ENCODE measurements at places on chromosomes 4 and X.
A peak's percentile ranks its signal among the peaks of the same experiment; 100 is the strongest.

DNA sequence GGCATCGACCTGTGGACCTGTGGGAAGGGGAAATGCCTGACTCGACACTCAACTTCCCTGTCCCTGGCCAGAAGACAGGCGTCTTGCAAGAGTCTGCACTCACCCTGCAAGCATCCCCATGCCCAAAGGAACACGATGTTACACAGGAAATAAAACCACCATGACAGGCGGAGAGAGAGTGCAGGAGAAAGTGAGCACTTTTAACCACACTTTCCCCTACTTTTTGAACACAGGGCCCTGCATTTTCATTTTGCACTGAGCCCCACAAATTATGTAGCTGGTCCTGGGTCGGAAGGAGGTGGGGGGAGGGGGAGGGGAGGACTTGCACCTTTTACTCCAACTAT, 13.8 kb upstream of the MAN2B2 start:
- DNase-seq = no peak

DNA sequence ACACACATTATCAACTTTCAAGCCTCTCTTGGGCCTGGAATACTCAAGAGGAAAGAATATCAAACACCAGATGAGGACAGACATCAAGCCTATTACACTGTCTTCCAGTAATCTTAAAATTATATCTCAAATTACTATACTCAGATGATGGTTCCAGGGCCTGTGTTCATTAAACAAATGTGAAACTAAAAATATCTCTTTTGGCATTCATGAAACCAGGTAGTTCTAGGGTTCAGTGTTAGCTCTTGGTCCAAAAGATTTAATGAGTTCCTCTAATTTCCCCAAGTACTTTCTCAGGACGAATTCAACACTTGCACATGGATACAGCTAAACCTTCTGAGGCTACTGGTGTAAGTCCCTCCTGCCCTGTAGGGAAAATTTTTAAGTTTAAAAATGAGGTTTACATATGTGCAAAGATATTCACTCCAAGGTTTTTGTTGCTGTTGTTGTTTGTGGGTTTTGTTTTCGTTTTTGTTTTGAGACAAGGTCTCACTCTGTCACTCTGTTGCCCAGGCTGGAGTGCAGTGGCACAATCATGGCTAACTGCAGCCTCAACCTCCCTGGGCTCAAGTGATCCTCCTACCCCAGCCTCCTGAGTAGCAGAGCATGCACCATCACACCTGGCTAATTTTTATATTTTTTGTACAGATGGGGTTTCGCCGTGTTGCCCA, 79.4 kb downstream of the USP46 start:
- DNase-seq = no peak

DNA sequence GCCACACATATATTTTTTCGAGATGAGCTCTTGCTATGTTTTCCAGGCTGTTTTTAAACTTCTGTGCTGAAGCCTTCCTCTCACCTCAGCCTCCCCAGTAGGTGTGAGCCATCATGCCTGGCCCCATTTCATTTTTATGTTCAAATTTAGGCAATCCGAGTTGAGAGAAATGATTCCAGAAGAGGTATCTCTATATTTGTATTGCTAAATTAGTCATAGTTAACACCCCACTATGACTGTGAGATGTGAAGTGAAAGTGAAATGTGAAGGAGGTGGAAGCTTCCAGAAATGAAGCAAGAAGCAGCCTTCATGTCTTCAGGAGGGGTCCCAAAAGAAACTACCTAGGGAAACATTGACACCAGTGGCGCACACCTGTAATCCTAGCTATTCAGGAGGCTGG, 17.7 kb downstream of the APELA start:
- no peak for DNase-seq

DNA sequence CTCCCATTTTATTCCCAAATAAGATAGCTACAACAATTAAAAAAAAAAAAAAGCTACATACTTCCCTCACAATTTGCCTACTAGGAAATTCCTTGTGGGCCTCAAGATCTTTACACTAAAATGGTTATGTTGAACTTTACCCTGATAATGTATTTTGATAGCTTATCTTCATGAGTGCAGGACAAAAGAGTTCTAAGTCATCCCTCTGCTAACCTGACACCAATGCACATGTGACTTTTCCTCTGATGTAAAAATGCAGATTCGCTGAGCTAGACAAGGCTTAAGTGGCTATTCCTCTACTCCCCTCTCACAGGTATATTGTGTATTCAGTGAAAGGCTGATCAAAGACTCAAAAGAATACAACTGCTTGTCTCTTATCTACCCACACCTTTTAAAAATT, 22.5 kb downstream of the ELF2 start:
- no peak for DNase-seq

- no peak for DNase-seq
These were observed 7.0 kb upstream of the CRMP1 start for GRCh38 chr4:5899881-5900280.

DNA sequence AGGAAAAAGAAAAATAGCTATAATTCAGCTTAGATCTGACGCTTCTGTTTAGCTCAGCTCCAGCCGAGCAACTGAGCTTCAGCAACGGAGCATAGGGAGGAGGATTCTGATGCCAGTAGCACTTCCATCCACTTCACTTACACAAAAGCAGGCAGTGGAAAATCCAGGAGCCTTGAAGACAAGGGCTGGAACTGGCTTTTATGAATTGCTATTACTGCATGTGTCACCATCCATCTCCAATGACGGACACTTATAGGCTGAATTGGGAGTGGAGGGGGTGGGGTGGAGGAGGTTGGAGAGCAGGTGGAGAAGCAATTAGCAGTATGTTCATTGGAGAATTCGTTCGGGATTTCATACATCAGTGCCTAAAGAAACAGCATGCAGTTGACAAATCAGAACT, 15.6 kb downstream of the ENOX2 start:
- no peak for DNase-seq

DNA sequence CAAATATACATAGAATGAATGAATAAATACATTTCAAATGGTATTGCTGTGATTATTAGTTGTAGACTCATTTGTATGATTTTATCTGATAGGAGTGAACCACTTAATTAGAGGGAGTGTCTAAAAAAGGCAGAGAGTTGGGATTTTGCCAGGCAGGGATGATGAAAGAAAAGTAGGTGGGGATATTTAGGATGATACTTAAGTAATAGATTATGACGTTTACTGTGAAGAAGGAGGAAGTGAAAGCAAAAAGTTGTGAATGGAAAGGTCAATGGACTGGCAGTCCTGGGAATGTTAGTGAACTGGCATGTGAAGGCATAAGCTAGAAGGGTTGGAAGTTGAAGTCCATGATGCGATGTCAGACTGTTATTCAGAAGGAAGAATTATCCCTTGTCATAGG, 917.1 kb downstream of the RAPGEF2 start:
- no peak for DNase-seq

- DNase-seq = no peak
These were observed 34.5 kb downstream of the KDM5C start for GRCh38 chrX:53190363-53190960.

DNA sequence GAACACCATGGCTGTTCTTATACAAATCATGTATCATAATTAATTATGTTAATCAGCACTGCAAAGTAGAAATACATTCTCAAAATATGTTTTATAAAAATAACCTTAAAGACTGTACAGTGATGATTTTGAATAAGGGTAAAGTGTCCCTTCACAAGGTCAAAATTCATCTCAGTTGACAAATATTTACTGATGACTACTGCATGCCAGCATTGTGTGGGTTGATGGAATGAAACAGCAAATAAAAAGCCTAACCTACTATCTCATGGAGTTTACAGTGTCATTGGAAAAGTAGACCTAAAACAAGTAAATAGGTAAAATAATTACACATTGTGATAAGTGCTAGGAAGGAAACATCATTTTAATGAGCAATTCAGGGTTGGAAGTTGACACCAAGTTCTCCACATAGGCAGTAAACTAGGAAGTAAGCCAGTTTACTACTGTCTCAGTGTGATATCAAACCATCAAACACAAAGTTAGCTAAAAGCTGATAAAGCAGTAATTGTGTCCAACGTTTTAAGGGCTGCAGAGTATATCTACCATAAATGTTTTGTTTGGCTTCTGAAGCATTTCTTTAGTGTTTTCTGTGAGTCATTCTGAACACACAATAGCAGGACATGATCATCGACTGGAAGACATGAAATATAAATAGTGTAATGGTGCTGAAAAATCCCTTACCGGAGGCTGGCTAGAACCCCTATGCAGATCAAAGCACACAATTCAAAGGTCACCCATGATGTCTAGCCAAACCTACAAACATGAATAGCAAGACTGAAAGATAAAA, 221.8 kb downstream of the DACH2 start:
- no peak for DNase-seq

DNA sequence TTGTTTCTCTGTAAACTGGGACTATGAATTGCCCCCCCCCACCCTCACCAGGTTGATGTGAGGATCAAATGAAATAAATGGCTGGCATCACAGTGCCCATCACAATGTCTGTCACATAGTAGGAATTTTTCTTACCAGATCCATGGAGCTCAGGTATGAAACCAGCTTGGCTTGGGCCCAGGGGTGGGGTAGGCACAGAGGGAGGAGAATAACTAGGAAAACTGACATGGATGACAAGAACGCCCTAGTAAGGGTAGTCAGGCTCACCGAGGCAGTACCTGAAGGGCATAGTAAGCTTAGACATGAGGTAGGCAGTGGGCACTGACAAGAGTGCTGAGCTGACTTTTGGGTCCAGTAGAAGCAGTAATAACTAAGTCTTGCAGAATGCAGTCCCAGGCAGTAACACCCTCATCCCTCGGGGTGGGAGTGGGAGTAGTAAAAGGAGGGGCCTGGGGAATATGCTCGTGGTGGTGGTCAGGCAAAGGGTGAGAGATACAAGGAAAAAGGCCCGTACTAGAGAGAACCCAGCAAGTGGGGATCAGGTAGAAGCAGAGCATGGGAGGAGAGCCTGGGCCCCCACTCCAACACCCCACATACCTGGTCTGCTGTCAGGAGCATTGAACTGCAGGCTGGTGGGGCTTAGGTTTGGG, 155.9 kb upstream of the PJA1 start:
- DNase-seq = no peak

DNA sequence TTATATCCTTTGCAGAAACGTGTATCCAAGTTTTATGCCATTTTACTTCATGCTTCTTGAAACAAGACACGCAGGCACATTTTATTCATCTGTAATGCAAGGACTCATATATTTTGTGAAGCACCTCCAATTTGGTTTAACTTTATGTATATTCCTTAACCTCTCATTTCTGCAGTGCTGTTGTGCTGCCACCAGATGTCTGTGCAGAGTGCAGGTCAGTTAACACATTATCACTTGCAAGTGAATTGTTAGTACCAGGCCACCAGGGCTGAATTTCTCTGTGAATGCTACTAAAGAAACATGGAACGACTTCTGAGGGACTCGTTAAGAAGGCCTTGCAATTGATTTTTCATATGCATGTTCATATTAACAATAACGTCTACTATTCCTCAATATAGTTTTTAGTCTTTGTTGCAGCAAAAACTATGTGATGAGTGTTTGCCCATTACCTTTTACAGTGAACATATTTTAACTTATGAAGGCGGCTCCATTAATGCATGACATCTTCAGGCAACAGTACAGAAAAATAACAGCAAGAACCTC, 770.3 kb downstream of the NLGN4X start:
- no peak for DNase-seq

DNA sequence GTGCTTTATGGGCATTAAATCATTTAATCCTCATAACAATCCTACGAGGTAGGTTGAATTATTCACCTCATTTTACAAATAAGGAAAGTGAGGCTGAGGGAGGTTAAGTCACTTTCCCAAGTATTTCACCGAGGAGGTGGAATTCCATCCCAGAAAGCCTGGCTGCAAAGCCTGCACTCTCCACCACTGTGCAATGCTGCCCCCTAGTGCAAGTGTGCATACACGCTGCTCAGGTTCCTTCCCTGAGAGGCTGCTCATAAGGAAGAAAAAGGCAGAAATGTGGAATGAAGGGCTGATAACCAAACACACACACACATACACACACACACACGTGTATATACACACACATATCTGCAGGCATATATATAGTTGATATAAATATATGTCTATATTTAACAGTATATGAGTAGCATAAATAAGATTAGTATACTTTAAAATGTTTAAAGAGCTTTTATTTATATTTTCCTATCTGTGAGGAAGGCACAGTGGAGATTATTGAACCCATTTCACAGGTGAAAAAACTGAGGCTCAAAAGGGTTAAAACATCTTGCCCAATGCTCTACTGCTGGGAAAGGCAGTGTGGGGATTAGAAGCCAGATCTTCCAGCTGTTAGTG, 714.5 kb upstream of the TENM3 start:
- DNase-seq = peak; percentile 16

DNA sequence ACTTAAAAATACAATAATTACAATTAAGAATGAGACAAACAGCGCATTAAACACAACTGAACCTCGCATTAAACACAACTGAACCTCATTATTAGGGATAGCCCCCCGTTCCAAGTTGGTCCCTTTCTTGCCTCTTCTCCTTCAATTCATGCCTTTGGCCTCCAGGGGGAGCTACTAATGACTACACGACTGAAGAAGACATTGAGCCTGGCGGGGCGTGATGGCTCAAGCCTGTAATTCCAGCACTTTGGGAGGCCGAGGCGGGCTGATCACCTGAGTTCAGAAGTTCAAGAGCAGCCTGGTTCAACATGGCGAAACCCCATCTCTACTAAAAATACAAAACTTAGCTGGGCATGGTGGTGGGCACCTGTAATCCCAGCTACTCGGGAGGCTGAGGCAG, 56.4 kb upstream of the NWD2 start:
- no peak for DNase-seq

DNA sequence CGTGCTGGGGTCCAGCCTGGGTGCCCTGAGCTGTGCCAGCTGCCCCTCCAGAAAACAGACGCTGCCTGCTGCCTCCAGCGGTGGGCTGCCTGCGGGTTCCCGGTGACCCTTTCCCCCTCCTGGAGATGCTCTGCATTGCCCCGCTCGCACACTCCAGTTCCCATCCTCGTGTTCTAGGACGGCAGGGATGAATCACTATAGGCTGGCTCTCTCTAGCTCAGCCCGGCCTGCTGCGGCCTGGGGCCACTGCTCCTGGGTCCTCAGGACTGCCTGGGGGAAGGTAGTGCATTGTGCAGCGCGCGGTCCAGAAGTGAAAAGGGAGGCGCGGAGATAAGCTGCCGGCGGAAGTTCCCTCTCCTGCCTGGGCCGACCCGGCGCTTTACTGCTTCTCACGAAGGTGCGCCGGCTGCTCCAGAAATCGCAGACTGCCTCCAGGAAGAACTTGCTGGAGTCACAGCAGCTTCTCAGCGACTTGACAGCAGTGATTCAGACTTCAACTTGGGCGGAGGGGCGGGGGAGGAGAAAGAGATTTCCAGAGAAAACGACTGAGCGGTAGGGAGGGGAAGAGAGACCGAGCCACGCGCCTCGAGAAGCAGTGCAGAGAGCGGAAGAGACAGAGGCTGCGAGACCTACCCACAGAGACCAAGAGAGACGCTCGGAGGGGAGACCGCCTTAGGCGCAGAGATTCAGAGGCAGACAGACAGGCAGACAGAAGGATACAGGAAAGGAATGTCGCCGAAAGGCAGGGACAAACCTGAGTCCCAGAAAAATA, 6.7 kb upstream of the MSX1 start:
- no peak for DNase-seq

DNA sequence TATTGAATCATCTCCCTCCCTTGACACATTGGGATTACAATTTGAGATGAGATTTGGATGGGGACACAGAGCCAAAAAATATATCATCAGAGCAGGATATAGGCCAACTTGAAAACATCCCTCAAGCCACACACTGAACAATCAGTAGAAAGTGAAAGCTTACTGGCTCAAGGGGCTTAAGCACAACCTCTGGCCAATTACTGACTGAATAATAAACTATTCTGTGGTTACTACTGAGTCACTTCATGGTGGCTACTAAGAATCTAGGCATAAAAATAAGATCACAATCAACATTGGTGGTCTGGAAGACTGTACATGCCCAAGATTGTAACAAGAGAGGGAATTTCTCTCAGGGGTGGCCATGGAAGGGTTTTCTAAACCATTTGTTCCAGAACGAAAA, 27.4 kb upstream of the GPR174 start:
- DNase-seq = no peak

Data from SW 1271 (cell line).